GM12865 (cell line): ENCODE measurements at places on chromosomes 12 and 14.
A peak's percentile ranks its signal among the peaks of the same experiment; 100 is the strongest.

- no peak for DNase-seq
Measured at GRCh38 chr14:50855558-50855957, 16.3 kb upstream of the ABHD12B start.

DNA sequence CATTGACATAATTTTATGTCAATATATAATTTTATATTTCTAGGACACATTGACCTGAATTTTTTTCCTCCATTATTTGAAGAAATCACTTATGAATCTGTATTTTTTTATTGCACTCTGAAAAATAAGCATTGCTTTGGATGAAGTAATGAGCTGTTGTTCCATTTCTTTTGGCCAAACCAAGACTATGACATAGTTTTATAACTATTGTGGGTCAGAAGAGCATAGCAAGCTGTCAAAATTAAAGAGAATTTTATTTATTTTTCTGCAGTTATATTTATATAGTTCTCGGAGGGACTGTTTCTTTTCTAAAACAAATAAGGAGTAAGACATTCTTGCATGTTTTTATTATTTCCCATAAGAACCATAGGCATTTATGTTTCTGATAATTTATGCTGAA, 8.5 kb downstream of the C12orf75 start:
- no peak for DNase-seq

GRCh38 chr12:116540622-116541152, 18.5 kb upstream of the MAP1LC3B2 start:
- no peak for DNase-seq

DNA sequence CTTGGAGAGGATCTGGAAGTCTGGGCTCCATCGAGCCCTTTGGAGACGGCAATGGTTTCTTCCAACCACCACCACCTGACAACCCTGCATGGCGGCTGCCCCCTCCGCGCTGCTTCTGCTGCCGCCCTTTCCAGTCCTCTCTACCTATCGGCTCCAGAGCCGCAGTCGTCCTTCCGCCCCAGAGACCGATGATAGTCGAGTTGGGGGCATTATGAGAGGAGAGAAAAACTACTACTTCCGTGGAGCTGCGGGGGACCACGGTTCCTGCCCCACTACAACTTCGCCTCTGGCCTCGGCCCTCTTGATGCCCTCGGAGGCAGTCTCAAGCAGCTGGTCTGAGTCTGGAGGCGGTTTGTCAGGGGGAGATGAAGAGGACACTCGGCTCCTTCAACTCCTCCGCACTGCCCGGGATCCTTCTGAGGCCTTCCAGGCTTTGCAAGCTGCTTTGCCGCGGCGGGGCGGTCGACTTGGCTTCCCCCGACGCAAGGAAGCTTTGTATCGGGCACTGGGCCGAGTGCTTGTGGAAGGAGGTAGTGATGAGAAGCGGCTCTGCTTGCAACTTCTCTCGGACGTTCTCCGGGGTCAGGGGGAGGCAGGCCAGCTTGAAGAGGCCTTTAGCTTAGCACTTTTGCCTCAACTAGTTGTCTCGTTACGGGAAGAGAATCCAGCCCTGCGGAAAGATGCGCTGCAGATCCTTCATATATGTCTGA, 499 bp downstream of the TOGARAM1 start:
- peak; percentile 57 for DNase-seq

GRCh38 chr14:71686677-71687076, 245.6 kb upstream of the RGS6 start:
- no peak for DNase-seq

DNA sequence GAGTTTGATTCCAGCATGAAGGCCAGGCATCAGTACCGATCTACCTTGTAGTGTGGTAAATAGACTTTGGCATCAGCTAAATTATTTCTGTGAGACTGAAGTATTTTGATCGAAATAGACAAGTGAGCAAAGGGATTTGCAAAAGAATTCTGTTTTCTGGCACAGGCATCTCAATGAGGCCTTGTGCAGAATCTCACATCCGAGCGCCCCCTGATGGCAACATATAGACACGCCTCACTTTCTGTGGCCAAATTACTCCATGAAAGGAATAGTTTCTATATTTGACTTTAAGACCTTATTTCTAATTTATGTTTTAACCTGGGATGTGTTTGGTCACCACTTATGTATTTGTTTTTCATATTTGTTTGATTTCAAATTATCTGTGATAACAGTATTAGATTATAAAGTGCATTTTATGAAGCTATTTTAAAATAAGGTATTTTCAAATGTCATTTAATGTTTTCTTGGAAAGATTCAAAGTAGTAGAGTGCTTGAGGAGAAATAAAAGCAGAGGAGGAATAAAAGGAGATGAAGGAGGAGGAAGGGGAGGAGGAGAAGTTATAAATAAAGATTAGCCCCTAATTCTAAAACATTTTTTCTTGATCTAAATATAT, 731.9 kb downstream of the NRXN3 start:
- peak; percentile 47 for DNase-seq

- peak; percentile 80 for DNase-seq
Measured at GRCh38 chr14:61866932-61867920, 105.0 kb downstream of the SNAPC1 start.

DNA sequence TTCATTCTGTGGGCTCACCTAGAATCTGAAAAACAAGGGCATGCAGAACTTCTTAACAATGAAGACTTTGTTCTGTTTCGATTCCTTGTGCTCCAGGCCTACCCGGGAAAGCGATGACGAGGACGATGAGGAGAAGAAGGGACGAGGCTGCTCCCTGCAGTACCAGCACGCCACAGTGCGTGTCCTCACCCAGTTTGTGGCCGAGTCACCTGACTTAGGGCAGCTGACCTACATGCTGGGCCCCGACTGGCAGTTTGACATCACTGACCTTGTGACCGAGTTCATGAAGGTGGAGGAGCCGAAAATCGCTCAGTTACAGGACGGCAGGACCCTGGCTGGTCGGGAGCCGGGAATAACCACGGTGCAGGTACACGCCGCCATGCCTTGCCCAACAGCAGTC, 585.4 kb downstream of the AACS start:
- no peak for DNase-seq

DNA sequence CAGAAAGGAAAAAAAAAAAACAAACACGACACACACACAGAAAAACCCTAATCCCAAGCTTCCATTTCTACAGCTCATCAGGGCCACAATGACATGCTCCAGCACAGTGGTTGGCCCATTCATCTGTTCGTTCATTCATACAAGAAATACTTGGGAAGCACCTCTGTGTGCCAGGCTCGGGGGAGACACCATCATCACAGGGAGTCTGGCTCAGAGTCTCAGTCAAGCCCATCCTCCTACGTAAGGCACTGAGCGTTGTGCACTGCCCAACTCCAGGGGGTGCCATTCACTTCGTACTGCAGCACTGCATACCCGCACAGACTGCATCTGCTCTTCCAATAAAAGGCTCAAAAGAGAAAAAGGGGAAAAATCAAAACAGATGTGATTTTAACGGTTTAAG, 15.3 kb downstream of the VPS37B start:
- DNase-seq = peak; percentile 44

DNA sequence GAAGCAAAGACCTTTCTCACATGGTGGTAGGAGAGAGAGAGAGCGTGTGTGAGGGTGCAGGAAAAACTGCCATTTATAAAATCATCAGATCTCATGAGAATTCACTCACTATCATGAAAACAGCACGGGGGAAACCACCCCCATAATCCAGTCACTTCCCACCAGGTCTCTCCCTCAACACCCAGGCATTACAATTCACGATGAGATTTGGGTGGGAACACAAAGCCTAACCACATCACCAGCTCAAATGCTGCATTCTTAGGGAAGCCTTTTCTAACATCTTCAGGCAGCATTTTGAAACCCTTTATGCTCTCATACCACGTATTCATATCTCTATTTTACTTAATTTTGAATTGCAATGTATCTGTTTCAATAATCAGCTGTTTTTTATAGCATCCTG, 165.9 kb downstream of the TMTC3 start:
- DNase-seq = no peak

- no peak for DNase-seq
Measured at GRCh38 chr12:57692500-57692899, 1.4 kb upstream of the OS9 start.

GRCh38 chr12:82876075-82876474, 189.4 kb downstream of the TMTC2 start:
- DNase-seq = no peak

DNA sequence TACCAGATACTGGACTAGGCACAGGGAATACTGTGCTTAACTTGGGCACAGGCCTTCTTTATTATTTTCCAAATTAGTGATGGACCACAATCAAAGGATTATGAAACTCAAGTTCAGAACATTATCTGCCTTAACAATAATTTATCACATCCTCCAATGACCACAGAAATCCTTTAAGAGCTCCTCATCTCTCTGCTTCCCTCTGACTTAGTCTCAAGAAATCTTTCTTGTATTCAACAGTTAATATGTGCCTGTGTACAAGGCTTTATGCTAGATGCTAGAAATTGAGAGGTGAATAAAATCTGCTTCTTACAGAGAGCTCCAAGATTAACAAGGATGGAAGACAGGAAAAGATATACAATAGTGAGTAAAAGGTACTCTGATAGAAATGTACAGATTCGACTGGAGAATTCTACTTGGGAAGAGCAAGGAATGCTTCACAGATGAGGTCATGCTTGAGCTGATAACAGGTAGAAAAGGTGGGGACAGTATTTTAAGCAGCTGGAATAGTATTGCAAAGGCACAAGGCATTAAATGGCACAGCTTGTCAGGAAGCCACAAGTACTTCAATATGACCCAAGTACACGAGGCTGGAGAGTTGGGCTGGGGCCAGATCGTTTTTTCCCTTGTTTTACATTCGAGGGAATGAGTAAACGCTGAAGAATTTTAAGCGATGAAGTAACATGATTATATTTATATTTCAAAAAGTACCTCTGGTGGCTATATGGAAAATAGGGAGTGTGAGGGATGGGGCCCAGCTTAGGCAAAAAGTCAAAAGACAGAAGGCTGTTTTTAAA, 55.1 kb upstream of the ARID2 start:
- DNase-seq = no peak

DNA sequence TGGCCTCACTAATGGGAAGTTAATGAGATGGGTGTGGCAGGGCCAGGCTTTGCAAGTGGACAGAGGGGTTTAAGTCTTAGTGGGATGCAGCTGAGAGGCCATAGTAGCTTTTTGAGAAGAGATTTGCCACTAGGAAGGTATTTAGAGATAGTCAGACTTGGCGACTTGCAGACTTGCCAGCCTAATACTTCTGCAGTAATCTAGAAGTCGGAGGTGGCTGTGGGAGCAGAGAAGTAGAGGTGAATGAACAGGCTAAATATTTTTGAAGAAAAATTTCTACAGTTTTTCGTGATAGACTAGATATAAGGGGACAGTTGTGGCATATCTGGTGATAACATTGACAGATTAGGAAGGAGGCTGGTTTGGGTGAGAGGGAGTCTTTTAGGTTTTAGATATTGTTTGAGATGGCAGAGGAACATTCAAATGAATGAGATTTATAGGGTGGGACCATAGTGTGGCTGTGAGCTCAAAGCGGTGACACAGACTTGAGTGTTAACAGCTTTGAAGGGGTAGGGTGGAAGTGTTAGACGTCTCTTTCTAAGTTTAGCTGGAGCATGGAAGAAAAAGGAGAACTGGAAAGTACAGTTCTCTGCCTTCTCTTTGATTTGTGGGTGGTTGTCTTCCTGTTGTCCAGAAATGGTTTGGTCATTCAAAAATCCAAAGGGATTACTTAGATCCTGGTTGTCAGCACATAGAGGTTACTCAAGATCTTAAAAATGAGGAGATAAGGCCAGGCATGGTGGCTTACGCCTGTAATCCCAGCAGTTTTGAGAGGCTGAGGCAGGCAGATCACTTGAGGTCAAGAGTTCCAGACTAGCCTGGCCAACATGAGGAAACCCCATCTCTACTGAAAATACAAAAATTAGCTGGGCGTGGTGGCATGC, 44.9 kb downstream of the MAPKAPK5 start:
- DNase-seq = no peak

DNA sequence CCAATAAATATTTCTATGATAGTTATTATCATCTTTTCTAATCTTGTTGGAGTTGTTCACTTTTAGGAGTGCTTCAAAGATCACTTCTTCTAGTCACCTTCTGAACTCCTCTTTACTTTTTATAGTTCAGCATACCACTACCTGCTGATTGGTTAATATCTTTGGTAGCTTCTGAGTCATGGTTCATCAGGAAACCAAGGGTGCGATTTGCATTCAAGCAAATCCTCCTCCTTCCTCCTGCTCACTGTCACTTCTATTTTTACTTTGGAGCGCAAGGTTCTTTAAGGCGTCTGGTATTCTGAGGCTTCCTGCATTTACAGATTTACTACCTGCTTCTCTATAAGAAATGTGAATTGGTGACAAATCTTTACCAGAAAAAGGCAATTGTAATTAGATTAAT, 24.0 kb downstream of the SYT1 start:
- DNase-seq = peak; percentile 48
